Naive thymus-derived CD8-positive, alpha-beta T cell (primary cell): ENCODE measurements at places on chromosomes 3 and 15. TPM values are rescaled to one million over a fixed set of nuclear protein-coding genes. Genes with fewer than 3 reads are reported as not detected.

Gene TGM5
- not detected for total RNA-seq

Gene SNAP23
- total RNA-seq = 80.4 TPM

Gene SEMA6D
- not detected for total RNA-seq

Gene RTP2
- total RNA-seq = not detected

Gene ATP8B4
- 0.18 TPM for total RNA-seq

Gene TMC3
- not detected for total RNA-seq

Gene LARP6
- not detected for total RNA-seq

Gene FBLN2
- 9.5 TPM for total RNA-seq

Gene C2CD4B
- not detected for total RNA-seq

Gene GRK7
- 0.42 TPM for total RNA-seq

Gene ZNF106
- 39.6 TPM for total RNA-seq
